ENCODE measurements at places on chromosomes 13 and 19. TPM values are rescaled to one million over a fixed set of nuclear protein-coding genes. Genes with fewer than 3 reads are reported as not detected.

PRKCG gene
- 0.02 TPM for polyA plus RNA-seq

LILRA1 gene
- 0.20 TPM for polyA plus RNA-seq

PSG2 gene
- polyA plus RNA-seq, result not detected

THAP8 gene
- polyA plus RNA-seq, result 6.6 TPM

C1QTNF9B gene
- 1.2 TPM for polyA plus RNA-seq

SYT5 gene
- 0.09 TPM for polyA plus RNA-seq

SLC10A2 gene
- polyA plus RNA-seq, result not detected

SLC17A7 gene
- polyA plus RNA-seq, result 1.1 TPM

ELSPBP1 gene
- not detected for polyA plus RNA-seq

TLE5 gene
- polyA plus RNA-seq, result 1,565 TPM

ZNF541 gene
- polyA plus RNA-seq, result 0.20 TPM

TINCR gene
- 0.34 TPM for polyA plus RNA-seq

NCR1 gene
- not detected for polyA plus RNA-seq

NAPA gene
- polyA plus RNA-seq, result 102 TPM

VSTM2B gene
- polyA plus RNA-seq, result not detected

LRG1 gene
- 0.41 TPM for polyA plus RNA-seq

SPRED3 gene
- 0.27 TPM for polyA plus RNA-seq

ZNF473 gene
- 2.1 TPM for polyA plus RNA-seq

TMEM59L gene
- polyA plus RNA-seq, result 4.8 TPM

CTXN1 gene
- polyA plus RNA-seq, result 0.16 TPM

SMIM17 gene
- 0.18 TPM for polyA plus RNA-seq

MUC16 gene
- not detected for polyA plus RNA-seq

KIR2DL3 gene
- 0.07 TPM for polyA plus RNA-seq

ABHD13 gene
- 4.3 TPM for polyA plus RNA-seq

TJP3 gene
- polyA plus RNA-seq, result 0.05 TPM

AP2S1 gene
- 90.5 TPM for polyA plus RNA-seq

TGFBR3L gene
- polyA plus RNA-seq, result 2.4 TPM

FGF14 gene
- 0.54 TPM for polyA plus RNA-seq

SIGLEC10 gene
- polyA plus RNA-seq, result 0.77 TPM

FFAR3 gene
- polyA plus RNA-seq, result 0.05 TPM

ARHGEF18 gene
- polyA plus RNA-seq, result 7.6 TPM
